GM10248 (cell line): ENCODE measurements at places on chromosomes 13 and 19.

DNA sequence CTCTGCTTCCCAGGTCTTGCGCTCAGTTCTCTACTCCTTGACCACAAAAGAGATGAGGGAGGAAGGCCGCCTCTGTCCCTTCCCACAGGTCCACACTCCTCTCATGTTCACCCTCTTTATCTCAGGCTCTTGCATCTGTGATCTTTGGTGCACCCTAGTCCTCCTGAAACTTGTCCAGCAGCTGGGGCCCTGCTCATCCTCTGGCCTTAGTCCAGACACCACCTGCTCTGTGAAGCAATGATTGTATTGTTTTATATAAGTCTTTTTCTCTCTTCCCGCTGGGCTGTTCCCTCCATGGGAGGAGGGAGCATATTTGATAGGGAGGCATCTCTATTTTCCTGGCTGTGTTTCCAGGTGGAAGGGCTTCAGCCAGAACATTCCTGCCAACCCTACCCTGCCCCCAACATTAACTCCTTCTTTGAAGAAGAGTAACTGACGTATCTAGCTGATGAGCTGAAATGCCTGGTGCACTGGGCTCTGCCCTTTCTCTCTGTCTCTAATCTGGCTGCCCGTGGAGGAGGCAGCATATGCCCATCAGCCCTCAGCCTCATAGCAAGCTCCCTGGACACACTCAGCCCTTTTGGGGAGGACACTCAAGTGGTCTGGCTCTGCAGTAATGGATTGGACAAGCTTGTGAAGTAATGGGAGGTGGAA lies 38.2 kb upstream of the SIAH3 start:
- DNase-seq = no peak

GRCh38 chr13:108227651-108228272 lies 9.6 kb downstream of the ABHD13 start:
- peak; percentile 17 for DNase-seq

GRCh38 chr13:75071395-75071794 lies 410.6 kb downstream of the TBC1D4 start:
- no peak for DNase-seq

DNA sequence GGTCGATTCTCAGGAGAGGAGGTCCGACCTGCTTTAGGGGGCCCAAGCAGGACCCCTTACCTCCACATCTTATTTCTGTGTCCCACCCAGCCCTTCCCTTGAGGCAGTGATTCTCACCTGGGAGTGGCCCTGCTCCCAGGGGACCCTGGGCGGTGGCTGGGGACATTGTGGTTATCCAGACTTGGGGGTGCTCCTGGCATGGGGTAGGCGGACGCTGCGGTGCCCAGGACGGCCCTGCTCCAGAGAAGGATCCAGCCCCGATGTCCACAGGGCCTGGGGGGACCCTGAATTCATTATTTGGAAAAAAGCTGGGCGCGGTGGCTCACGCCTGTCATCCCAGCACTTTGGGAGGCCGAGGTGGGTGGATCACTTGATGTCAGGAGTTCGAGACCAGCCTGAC lies 84.4 kb downstream of the GADD45B start:
- DNase-seq = no peak

- no peak for DNase-seq
Measured at GRCh38 chr13:34634448-34634847, 307.6 kb upstream of the NBEA start.

- DNase-seq = no peak
Measured at GRCh38 chr13:66803808-66804456, 426.2 kb downstream of the PCDH9 start.

GRCh38 chr13:61215116-61215515 lies 200.5 kb downstream of the PCDH20 start:
- no peak for DNase-seq

GRCh38 chr13:73825143-73825542 lies 309.1 kb downstream of the KLF12 start:
- no peak for DNase-seq

DNA sequence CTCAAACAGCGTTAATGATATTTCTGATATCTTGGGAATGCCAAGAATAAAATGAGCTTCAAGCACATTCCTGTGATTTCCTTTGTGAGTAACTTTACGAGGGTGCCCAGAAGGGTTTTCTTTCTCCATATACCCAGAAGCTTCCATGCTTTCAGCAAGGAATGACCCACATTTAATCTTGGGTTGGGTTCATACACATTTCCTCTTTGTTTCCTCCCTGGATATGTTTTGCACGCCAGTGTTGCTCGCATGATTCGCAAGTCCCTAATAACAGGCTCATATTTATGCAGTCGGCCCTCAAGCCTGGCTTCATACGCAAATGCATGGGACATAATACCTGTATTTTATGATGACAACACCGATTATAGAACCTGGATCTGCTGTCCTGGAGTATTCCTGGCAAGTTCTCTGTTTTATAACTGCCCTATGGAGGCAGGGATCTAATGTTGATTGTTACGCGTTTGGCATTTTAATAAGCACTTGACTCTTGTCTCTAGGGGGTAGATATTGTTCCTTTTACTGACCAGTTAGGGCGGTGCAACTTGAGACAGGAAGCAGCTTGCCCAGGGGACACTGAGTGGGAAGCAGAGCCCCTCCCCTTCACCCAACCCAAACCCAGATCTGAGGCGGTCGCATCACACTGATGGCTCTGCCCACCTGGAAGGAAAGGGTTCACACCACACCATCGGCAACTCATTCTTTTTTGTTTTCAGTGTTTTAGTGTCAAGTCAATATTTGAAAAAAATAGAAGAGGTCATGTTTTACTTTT lies 220.4 kb upstream of the SOX1 start:
- no peak for DNase-seq

DNA sequence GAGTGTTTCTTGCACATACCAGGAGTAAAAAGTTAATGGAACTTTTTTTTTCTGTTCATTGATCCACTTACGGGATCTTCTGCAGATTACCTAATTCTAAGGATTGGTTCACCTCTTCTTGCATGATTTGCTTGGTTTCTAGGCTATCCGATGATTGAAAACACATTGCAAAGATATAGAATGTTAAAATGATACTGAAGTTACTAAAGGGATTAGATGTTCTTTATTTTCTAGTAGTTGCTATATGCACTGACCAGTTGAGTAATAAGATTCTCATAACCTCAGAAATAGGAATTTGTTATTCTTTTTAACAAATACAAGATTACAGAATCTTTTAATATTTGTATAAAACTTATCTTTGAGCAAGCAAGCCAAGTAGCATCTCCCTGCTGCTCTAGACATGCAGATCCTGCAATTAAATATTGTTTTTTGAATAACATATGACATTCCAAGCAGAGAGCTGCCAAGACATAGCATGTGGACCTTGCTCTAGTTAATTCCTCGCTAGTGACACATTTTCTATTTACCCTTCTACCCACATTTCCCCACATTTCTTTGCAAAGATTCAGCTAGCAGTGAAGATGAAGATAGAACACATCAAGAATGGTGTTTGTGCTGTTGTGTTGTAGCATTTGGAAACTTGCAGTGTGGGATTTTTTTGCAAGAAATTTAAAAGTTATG lies 51.7 kb upstream of the RNF113B start:
- DNase-seq = no peak

DNA sequence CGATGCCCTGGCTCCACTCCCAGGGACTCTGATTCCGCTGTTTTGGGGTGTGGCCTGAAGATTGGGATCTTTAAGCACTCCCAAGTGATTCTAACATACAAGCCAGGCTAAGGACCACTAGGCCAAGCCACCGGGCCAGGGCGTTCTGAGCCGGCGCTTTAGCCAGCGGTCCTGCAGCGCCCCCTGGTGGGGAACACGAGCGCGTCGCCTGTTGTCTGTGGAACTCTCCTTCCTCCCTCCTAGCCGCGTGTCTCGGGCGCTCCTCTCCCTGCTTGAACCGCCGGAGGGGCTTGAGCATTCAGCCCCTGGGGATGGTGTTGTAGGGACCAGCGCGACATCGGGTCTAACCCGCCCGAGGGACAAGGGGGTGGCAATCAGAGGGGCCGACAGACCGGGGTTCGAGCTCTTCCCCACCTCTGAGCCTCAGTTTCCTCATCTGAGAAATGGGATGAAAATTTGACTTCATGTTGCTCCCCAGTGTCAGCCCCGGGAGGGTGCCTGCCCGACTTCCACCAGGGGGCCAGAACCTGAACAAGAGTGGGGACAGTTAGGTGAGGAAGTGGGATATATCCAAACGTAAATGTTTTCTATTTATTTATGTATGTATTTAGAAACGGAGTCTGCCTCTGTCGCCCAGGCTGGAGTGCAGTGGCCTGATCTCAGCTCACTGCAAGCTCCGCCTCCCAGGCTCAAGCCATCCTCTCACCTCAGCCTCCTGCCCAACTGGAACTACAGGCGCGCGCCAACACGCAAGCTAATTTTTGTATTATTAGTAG lies 18.0 kb upstream of the PNMA8B start:
- DNase-seq = peak; percentile 83

- DNase-seq = no peak
Measured at GRCh38 chr19:18610245-18610555, 2.5 kb upstream of the TMEM59L start.
